Esophagus mucosa (tissue), 1 donor: ENCODE measurements at places on chromosomes 16 and 17. TPM values are rescaled to one million over a fixed set of nuclear protein-coding genes. Genes with fewer than 3 reads are reported as not detected.

Gene MPO
- not detected for total RNA-seq

Gene GAS2L2
- not detected for total RNA-seq

- ATAC-seq: no peak
Observed at GRCh38 chr17:59439741-59440211, 108.3 kb downstream of the YPEL2 start.

GRCh38 chr17:39752241-39752881 is 14.6 kb downstream of the GRB7 start:
- no peak for ATAC-seq

GRCh38 chr17:56222255-56222654 is 69.0 kb downstream of the ANKFN1 start:
- no peak for ATAC-seq

- ATAC-seq: peak; percentile 40
Observed at GRCh38 chr17:73068322-73069153, 23.9 kb downstream of the SLC39A11 start.

GRCh38 chr16:64321881-64322280 is 800.0 kb downstream of the CDH11 start:
- ATAC-seq: no peak

Gene CALB2
- 3.2 TPM for total RNA-seq

Gene GNGT2
- total RNA-seq: 0.28 TPM

- ATAC-seq: peak; percentile 73
Observed at GRCh38 chr17:19996502-19996901, 12.7 kb upstream of the SPECC1 start.

Gene MED9
- total RNA-seq: 6.5 TPM

DNA sequence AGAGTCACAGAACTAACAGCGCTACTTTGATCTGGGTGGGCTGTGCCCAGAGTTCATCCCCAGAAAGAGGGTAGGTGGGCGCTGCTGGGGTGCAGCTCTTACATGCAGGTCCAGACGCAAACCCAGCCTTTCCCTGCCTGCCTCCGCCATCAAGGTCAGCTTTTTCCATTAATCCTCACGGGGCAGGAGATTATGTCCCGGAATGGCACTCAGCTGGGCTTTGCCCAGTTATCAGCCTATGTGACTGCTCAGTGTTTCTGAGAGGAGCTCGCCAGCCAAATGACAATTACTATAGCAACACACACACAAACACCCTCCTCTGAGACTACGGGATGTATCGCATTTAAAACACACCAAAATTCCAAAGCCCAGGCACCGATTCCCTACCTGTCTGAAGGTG is 20.1 kb downstream of the GLYR1 start:
- no peak for ATAC-seq

Gene ABCC3
- total RNA-seq: 17.6 TPM

Gene SPAG5
- 24.3 TPM for total RNA-seq

- no peak for ATAC-seq
Observed at GRCh38 chr16:29808219-29808900, 2.0 kb downstream of the MAZ start.

GRCh38 chr17:18326572-18326971 is 11.5 kb downstream of the SMCR8 start:
- ATAC-seq: no peak

Gene ABCA6
- 2.4 TPM for total RNA-seq

GRCh38 chr16:59173408-59173831 is 439.3 kb upstream of the GOT2 start:
- no peak for ATAC-seq

GRCh38 chr17:71866095-71866494 is 254.7 kb upstream of the SOX9 start:
- ATAC-seq: no peak

DNA sequence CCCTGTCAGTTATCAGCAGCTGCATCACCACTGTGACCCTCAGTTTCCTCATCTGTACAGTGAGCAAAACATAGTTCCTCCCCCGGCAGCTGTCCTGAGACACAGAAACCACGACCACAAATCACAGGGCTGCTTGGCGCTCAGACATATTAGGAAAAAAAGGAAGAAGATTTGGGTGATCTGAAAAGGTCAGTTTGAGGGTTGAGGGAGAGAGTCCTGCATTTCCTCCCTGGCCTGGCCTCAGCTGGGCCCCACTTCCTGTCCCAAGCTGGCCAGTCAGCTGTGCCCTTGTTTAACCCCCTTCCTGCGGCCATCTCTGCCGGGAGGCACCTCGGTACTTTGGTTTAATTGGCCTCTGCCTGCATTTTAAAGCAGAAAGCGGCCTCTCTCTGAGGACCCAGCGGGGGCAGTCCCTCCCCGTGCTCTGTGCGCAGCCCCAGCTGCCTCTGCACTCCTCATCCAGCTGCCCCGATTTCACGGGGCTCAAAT is 24.0 kb upstream of the CIBAR2 start:
- no peak for ATAC-seq

DNA sequence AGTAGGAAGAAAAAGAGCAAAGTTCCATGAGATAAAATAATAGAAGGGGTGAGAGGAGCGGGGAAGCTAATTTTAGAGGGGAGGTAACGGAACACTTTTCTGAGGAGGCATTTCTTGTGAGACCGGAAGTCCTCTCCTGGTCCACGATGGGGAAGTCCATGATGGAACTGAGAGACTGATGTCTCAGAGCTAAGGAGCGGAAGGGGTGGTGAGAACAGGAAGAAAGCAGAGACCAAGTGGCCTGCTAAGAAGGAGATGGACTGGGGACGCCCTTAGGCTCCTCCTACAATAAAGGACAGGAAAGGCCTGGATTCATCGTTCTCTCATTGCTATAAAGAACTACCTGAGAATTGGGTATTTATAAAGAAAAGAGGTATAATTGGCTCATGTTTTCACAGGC is 59.4 kb downstream of the ADAMTS18 start:
- ATAC-seq: no peak

DNA sequence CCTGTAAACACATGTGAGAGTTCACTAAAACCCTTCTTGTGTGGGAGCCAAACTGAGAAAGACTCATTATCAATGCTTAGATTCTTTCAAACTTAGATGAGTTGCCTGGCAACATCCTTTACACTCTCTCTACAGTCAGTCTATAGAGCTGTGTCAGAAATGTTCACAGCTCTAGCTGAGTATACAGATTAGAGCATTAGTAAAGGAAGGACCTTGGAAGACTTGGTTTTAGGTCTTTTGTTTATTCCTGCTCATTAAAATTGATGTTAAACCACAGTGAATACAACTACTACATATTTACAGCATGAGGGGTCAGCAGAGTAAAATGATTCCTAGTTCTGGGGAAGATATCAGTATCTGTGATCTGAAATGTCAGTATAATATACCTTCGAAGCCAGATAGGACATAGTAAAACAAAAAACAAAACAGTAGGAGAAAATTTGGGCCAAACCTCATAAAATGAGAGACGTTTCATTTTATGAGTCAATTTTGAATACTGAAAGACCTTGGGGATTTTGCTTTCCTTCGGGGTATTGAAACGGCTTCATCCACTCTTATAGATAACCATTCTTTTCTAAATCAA is 186.0 kb downstream of the TANC2 start:
- ATAC-seq: no peak

GRCh38 chr17:56739776-56740175 is 93.9 kb downstream of the C17orf67 start:
- no peak for ATAC-seq

- peak; percentile 8 for ATAC-seq
Observed at GRCh38 chr16:88951989-88952388, 25.0 kb downstream of the CBFA2T3 start.

Gene CSF3
- 0.64 TPM for total RNA-seq

Gene HBQ1
- not detected for total RNA-seq

DNA sequence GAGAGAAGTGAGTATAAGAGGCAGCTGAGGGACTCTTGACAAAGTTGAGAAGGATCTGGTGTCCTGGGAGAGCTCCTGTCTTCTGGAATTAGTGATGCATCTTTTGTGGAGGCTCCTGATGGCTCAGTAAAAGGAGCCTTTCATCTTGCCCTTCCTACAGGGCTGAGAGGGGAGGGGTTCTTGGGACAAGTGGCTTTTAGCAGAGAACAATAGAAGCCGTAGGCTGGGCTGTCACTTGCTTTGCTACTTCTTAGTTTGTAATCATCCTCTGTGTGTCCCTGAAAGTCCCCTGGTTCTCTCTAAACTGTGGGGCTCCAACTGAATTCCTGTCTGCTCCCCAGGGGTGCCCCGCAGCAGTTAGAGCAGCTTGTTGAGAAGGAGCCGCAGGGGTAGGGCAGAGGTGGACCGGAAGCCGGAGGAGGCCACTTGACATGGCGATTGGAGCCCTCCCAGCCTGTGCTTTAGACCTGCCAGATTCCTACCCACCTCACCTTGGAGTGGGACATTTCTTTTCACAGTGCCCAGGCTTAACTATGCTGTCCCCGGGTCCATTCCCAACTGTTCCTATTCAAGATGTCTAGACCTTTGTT is 85.1 kb downstream of the PRKCA start:
- ATAC-seq: no peak

Gene MSRB1
- total RNA-seq: 44.0 TPM

- ATAC-seq: peak; percentile 51
Observed at GRCh38 chr17:6473128-6473767, 29.0 kb downstream of the PIMREG start.

Gene PLCG2
- 8.6 TPM for total RNA-seq

DNA sequence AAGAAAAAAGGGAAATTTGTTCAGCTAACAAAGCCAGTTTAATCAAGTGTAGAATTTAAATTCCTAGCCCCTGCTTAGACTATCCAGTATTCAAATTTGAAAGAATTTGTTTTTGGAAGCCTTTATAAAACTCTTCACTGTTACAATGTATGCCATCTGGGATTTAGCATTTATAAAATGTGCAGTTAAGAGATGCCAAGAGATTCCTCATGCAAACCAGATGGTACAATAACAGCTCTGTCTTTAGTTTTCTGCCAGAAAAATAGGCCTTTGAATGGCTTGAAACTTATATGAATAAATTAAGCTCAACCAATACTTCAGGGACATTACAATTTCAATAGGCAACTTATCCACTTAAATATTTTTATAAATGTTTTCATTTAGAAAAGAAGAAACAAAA is 6.8 kb upstream of the ANKS4B start:
- no peak for ATAC-seq

Gene CRYM
- 5.1 TPM for total RNA-seq

DNA sequence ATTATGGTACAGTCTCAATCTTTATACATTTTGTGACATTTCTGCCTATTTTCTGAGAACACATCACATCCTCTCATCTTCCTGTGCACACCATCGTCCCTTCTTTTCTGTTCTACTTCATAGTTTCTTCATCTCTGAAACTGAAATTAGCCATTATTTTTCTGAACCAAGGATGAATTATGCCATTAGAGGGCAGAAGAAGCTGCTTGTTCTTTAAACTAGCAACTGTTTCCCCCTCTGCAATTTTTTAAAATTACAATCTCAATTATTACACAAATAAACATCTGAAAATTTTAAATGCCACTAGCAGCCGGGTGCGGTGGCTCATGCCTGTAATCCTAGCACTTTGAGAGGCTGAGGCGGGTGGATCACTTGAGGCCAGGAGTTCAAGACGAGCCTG is 41.3 kb downstream of the RBBP6 start:
- no peak for ATAC-seq

DNA sequence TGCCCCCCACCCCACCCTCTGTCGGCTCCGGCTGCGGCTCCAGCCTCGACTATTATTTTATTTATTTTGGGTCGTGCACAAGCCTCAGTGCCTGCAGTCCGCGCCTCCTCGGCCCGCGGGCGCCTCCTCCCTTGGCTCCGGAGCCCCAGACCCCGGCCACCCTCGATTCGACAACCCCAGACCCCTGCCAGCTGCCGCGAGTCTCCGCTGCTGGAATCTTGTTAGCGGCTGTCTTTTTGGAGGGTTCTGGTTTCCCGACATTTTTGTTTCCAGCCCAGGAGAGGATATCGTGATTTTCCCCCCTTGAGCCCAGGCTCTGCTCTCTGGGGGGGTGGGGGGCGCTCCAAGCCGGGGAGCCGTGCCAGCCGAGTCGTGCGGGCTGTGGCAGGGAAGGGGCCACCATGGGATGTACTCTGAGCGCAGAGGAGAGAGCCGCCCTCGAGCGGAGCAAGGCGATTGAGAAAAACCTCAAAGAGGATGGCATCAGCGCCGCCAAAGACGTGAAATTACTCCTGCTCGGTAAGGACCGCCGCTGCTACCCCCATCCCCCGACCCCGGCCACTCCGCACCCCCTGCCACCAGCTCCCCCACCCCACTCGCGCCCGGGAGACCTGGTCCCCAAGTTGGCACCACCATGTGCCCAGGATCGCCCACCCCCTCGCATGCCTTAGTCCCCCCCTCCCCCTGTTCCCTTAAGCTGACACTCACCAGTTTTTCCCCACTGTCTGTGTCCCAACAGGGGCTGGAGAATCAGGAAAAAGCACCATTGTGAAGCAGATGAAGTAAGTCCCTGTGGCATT is 746 bp downstream of the GNAO1 start:
- no peak for ATAC-seq

Gene HYDIN
- 0.20 TPM for total RNA-seq

GRCh38 chr17:79160980-79161636 is 86.5 kb downstream of the ENGASE start:
- ATAC-seq: no peak

- ATAC-seq: no peak
Observed at GRCh38 chr17:4175921-4176807, 33.2 kb downstream of the CYB5D2 start.

- no peak for ATAC-seq
Observed at GRCh38 chr16:75789237-75789636, 62.9 kb upstream of the CPHXL start.

DNA sequence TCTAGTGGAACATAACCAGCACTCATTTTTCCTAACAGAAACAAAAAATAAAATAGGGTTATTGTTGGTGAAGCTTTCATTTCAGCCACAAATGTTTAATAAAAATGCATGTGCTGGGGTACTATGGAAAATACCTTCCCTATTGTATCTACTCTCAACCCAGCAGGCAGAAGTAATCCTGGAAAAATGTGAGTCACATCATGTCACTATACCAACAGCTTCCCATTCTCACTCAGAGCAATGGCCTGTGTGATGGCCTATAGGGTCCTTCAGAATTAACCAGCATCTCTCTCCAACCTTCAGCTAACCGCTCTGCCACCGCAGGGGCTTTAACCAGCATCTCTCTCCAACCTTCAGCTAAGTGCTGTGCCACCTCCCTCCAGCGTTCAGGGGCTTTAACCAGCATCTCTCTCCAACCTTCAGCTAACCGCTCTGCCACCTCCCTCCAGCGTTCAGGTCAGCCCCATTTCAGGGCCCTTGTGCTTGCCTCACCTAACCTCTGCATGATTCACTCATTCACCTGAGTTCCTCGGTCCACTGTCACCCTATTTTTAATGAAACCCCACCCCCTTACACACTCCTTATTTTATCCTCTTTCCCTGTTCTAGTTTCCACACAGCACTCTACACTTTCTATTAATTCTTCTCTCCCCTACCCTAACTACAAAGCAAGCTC is 34.0 kb downstream of the UBE2G1 start:
- ATAC-seq: peak; percentile 63

GRCh38 chr17:7435676-7436555 is 681 bp downstream of the TMEM102 start:
- peak; percentile 32 for ATAC-seq

Gene SMPD3
- 0.52 TPM for total RNA-seq

- ATAC-seq: no peak
Observed at GRCh38 chr16:10922328-10923145, 19.7 kb downstream of the DEXI start.

DNA sequence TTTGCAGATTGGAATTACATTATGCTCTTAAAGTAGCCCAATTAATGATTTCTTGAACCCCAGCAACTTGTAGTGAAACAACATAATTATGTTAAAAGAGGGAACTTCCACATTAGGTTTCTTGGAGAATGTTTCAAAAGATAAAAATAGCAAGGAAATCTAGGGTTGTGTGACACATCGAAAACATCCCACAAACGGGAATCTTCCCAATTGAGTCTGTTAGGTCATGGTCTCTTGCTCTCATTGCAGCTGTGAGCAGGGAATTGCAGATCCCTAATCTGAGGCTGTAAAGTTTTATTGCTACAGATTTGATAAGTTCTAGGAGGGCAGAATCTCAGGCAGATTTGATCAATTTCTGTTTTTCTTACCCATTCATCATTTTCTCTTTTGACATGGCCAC is 6.7 kb upstream of the LPO start:
- no peak for ATAC-seq
